ENCODE measurements at places on chromosomes 6 and 20.

DNA sequence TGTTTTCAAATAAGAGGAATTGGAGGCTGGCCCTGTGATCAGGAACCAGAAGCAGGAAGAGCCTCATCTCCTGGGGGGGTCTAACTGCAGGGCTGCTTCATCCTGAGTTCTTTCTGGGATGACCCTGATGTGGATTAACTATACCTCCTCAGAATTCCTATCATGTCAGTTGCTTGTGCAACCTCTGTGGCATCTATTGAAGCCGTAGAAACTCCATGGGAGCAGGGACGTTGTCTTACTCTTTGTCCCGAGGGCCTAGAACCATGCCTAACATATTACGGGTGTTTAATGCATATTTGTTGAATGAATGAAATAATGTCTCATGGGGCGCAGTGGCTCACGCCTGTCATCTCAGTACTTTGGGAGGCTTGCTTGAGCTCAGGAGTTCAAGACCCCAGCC, 110.1 kb upstream of the AGPAT4 start:
- no peak for DNase-seq

- no peak for DNase-seq
Observed at GRCh38 chr20:18686696-18687095, 98.8 kb downstream of the DTD1 start.

DNA sequence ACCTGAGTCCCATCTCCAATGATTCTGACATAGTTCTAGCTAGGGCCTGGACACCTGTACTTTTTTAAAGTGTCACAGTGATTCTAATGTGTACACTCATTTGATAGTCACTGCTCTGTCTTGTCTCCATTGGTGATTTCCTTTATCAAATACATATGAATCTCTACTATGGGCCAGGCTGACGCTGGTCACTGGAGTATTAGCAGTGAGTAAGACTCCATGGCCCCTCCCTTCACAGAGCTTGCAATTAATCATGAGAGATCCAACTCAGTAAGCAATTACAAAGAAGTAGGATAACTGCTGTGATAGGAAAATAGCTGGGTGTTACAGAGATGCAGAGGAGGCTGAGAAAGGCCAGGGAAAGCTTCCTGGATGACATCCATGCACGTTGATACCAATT, 19.3 kb upstream of the SASH1 start:
- DNase-seq, result no peak

DNA sequence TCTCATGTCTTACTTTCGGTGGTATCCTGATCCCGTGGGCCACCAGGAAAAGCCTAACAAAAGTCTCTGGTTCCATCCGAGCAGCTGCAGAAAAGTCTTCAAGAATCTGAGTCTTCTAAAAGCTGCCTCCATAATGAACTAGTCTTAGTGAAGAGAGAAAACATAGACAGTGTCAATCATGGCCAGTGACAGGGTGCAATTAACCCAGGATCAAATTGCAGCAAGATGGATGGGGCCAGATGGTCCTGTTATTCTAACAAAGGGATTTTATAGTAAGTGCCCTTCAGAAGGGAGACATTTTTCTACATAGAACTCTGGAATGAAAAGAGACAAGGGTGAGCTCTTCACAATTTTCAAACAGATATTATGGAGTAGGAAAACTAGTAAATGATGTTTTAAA, 281.6 kb upstream of the ZFP64 start:
- DNase-seq, result no peak

GRCh38 chr20:37294262-37294981, 5.0 kb downstream of the MANBAL start:
- DNase-seq, result no peak
